ENCODE measurements at places on chromosomes 5 and 9.

DNA sequence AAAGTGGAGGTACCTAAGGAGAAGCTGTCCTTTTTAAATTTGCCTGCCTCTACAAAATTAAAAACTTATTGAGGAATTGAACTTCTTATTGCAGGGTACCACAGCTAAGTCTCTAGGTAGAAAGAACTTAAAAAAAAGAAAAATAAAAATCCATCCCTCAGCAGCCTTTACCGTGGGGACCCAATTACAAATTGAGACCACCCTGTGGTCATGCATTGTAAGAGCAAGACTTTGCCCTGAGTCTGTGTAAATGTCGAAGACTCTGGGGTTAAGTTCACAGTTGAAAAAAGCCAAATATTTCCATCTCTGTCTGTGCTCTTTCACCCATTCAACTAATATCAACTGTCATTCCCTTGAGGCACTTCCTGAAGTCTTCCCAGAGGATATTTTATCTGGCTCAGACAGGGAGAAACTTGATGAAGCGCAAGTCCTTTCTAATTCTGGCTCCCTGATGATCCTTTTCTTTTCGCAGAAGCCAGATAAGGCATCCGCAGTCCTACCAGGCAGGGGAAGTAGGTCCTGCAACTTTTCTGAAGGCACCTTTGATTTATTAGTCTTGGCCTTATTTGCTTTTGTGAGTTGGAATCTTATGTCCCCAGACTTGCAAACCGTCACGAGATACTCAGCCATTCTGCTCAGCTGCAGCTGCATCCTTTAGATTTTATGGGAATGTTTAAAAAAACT lies 323.8 kb upstream of the WWC1 start:
- DNase-seq = no peak

DNA sequence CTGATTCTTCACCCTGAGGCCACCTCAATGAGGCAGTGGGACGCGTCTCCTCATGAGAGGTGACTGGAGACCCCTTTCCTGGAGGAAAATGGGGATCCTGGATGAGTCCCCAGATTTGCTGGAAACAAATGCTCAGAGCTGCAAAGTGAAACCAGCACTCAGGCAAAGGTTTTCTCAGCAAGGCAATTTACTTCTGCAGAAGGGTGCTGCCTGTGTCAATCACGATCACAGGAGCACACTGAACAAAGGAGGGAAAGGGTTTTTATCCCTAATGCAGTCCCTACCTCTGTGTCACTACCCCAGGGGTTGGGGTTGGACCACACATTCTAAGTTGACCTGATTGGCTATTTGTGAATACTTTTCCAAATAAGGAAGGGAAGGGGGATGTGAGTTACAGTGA lies 69.9 kb upstream of the CDK20 start:
- DNase-seq = no peak

GRCh38 chr5:137279521-137280231 lies 219.4 kb downstream of the SPOCK1 start:
- DNase-seq = no peak

DNA sequence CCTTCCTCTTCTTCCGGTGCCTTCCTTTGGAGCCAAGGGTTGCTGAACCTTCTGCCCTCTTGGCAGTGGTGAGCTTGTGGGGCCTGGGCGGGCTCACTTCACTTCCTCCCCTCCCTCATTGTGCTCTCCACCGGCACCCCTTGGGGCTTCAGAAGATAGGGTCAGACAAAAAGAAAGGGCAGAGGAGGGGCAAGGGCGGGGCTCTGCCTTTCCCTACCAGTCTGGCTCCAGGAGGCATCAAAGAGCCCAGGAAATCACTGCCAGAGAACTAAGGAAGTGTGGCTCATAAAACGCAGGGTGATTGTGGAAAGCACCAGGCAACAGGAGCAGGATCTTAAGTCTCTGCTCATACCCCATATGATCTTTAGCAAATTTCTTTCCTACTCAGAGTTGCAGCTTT lies 34.8 kb downstream of the ACOT12 start:
- DNase-seq = no peak

- DNase-seq = no peak
Observed at GRCh38 chr9:31335529-31336234, 1048.8 kb upstream of the ACO1 start.

GRCh38 chr5:59674763-59675162 lies 218.8 kb downstream of the PDE4D start:
- DNase-seq = no peak

DNA sequence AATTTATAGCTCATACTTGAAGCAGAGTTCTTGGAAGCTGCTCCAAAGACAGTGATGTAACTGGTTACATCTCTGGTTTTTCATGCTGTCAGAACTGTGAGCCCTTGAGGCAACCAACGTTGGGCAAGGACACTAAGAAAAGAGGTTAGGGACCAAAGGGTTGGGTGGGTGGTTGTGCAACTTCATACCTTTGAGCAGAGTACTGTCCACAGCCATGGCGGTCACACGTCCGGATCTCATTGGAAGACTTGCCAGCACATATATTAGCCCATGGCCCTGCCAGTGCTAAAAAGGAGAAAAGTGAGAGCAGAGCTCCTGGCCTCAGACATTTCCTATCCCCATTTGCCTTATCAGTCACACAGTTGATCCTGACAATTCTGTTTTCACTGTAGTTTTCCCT lies 2.1 kb downstream of the LECT2 start:
- no peak for DNase-seq

- no peak for DNase-seq
Observed at GRCh38 chr9:137354153-137354844, 52.2 kb upstream of the NRARP start.

DNA sequence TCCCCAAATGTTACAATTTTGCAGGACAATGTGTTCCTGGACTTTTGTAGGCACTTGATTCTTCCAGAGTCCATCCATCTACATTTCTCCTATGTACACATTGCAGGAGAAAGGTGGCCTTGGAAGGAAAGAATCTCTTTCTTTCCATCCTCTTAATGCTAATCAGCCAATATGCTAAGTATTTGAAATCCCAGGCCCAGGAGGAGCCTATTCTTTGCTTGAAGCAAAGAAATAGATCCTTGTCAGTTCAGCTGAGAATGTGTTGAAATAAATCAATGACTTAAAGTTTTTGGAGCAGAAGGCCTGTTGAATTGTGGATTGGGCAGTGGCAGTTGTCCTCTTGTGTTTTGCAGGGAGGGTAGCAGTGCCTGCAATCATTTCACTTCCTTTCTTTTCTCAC lies 113.3 kb downstream of the PTTG1 start:
- no peak for DNase-seq

DNA sequence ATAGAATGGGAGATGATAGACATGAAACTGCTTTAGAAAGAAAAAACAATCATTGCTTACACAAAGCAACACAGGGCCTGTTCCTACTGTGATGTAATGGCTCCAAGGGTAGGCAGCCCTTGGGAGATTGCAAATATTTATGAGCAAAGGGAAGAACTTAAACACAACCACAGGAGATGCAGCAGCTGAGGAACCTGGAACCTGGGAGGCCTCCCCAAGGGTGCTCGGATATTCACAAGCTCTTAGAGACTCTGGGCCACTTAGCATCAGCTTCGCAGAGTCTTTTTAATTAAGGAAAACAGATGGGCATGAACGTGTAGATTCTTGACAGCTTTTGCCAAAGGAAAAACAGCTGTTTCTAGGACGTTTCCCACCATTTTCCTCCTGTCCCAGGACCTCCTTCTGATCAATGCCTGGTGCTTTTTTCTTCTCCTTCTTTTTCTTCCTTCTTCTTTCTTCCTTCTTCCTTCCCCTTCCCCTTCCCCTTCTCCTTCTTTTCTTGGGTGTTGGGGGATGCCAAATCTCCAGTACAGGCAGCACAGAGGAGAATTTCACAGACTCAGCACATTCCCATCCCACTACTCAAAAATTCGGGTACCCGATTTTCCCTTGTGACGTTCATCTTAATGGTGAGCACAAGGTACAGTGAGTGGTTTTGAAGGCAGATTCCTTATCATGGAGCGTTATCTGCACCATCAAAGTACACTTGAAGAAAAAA lies 28.1 kb upstream of the TCF7 start:
- DNase-seq = no peak

- DNase-seq = no peak
Observed at GRCh38 chr5:28483327-28484025, 1445.1 kb upstream of the CDH9 start.

- no peak for DNase-seq
Observed at GRCh38 chr5:160835818-160836528, 16.0 kb downstream of the ATP10B start.

DNA sequence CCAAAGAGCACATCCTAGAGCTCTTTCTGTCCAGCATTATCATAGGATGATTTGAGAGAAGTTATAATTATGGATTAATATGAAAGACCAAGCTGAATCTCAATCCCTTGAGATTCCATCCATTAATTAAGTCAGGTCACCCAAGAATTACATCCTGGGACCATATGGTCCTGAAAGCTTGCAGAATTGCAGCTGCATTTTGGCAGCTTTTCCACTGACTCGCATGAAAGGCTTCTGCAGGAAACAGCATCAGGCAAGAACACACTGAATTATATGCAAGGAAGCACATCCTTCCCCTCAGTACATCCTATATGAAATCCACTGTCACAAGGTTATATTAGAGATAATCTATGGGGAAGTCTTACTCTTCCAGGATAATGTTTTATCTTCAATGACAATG lies 109.1 kb upstream of the CTNND2 start:
- no peak for DNase-seq

- peak; percentile 39 for DNase-seq
Observed at GRCh38 chr9:130138791-130139190, 33.4 kb upstream of the NCS1 start.

GRCh38 chr5:57717555-57717954 lies 234.9 kb upstream of the ACTBL2 start:
- DNase-seq = no peak

DNA sequence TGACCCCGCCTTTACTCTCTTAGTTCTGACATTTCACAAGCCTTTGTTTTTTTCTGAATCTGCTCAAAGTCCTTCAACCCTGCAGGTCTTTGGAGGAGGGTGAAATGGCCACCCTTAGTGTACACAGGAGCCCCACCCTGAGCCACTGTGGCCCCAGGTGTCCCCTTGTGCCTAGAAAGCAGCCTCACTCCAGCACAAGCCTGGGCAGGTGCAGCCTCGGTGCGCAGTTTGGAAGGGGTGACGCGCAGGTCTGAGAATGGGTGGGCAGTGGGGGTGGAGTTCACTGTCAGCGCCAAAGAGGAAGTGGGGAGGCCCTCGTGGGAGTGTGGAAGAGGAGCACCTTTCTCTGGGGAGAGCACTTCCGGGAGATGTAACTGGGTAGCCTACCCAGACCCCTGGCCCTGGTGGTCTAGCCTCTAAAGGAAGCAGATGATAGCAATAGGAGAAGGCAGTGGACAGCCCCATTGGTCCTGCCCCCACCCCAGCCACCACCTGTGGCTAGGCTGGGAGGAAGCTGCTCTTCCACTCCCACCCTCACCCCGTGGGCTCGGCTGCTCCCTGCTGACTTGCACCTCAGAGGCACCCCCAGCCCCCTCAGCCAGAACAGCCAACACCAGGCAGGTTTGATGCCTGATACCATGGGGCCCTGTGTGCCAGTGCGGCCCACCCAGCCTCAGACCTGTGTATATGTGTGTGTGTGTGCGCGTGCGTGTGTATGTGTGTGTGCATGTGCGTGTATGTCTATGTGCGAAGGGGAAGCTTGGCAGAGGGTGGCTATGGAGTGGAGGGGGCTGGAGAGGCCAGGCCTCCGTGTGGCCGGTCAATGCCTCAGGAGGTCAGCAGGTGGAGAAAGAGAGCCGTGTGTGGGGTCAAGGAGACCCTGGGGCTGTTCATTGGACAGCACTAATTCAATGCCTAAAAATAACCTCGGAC lies 16.8 kb upstream of the DAB2IP start:
- no peak for DNase-seq

DNA sequence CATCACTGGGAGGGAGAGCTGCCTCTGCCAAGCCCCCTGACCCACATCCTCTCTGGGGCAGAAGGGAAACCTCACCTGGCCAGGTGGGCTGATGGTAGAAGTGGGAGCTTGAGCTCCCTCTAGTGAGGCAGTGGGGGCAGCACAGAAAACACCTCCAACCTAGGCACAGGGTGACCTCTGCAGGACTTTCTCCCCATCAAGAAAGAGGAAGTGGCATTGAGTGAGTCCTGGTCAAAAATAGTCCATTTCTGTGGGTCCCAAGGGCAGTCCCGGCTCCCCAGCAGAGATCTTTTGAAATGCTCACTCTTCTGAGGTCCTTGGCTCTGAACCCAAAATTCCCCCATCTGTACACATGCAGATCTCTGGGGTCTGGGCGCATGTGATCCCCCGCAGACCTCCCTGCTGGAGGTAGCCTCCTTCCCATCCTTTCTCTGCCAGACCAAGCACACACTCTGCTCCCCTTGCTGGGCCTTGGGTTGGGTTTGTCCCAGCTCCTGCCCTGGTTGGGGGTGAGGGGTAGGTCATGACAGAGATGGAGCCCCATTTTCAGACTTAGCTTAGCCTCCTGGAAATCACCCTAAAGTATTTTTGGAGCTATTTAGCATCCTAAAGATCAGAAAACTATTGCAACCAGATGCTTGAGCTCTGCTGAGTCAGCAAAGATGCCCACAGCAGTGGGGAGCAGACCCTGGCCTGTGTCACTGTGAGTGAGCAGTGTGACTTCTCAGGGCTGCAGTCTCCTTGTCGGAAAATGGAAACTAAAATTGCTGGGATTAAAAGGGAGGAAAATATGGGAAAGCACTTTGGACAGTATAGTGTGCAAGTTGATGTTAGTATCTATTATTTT lies 41.6 kb upstream of the LCP2 start:
- peak; percentile 63 for DNase-seq

DNA sequence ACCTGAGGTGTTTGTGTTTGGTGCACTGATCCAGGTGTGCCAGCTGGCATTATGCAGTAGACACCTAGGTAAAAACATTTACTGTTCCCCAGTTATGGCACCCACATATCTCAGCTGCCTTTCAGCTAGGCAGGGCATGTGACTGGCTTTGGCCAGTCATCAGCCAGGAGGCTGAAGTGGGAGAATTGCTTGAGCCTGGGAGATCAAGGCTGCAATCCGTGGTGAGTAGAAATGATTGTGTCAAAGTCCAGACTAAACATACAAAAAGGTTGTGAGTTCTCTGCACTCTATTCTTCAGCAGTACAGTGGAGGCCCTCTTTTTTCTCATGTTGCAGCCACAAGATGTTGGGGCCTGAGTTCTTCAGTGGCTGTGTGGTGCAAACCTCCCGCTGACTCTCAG lies 3.2 kb upstream of the FBLL1 start:
- DNase-seq = no peak

DNA sequence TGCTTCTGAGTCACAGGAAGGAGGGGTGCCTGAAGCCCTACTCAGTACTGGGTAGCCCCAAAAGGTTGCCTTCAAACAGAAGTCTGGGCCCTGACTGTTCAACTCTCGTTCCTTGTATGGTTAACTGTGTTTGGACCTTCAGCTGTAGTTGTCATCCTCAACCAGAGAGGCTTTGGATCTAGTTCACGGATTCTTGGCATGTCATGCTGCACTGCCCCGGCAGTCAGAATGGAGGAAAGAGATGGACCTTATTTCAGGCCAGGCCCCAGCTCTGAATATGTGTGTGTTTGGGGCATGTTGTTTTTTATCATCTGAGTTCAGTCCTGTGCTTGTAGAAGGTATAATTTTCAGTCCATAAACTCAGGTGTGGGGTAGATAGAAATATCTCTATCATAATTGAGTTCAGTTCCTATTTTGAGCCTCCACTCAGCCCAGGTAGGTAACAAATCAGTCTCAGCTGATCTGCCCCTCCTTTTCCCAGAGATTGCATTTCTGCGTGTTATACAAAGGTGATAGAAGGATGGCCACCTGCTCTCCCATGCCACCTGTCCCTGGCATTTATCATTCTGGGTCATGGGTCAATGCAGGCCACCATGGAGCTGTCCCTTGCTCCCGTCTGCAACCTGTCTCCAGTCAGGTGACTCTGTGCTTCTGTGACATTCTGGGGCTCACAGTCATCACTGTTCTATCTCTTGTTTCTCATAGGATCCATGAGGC lies 127.5 kb upstream of the CPEB4 start:
- DNase-seq = no peak

GRCh38 chr5:74334762-74335384 lies 305.7 kb downstream of the ENC1 start:
- DNase-seq = no peak
